Stimulated activated CD4-positive, alpha-beta T cell treated with anti-CD3 and anti-CD28 coated beads, Interleukin-1b, Interleukin-23, amount 100 ng/mL, for 1 hour (primary cell): ENCODE measurements at places on chromosomes 7 and 10.

GRCh38 chr7:20330239-20330927 is at the start of gene ITGB8:
Gene ITGB8, plus strand, starts transcription at chr7:20330900. Its CDS starts 907 bp downstream, at chr7:20331807.
- peak; percentile 36 for DNase-seq

- no peak for DNase-seq
These were observed 79.3 kb upstream of the ACBD5 start for GRCh38 chr10:27319752-27320431.

- DNase-seq = no peak
These were observed 52.5 kb upstream of the NKX6-2 start for GRCh38 chr10:132838346-132838970.

DNA sequence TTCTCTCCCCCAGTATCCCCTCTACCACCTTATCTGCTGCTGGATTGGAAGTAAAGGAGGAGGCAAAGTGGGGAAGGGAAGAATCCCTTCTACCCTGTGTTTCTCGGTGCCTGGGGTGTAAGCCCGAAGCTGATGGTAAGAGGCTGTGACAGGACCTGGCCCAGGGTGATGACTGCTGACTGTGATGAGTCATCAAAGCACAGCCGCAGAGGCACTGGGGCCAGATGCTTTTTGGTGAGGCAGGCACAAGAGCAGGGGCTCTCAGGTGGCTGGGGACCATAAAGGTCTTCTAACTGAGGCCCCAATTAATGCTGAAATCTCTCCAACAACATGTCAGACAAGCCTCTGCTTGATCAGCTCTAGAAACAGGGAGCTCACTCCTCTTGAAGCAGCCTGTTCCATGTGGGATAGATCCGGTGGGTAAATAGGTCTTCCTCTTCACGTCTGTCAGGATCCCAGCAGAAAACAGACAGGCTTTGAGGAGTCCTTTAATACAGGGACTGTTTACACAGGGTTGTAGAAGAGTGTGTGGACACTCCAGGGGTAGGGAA is 86.1 kb upstream of the PCBD1 start:
- DNase-seq = no peak

DNA sequence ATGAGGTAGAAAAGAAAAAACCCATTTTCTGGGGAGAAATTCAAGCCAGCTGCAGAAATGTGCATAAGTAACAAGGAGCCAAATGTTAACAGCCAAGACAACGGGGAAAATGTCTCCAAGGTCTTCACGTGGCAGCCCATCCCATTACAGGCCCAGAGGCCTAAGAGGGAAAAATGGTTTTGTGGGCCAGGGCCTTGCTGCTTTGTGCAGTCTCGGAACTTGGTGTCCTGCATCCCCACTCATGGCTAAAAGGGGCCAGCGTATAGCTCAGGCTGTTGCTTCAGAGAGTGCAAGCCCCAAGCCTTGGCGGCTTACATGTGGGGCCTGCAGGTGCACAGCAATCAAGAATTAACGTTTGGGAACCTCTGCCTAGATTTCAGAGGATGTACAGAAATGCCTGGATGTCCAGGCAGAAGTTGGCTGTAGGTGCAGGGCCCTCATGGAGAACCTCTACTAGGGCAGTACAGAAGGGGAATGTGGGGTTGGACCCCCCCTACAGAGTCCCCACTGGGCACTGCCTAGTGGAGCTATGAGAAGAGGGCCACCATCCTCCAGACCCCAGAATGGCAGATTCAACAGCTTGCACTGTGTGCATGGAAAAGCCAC is 9.0 kb downstream of the ORC5 start:
- DNase-seq = no peak

- DNase-seq = no peak
These were observed 110.7 kb downstream of the INPP5A start for GRCh38 chr10:132648072-132648850.
